Fibroblast of skin of right biceps (primary cell): ENCODE measurements at places on chromosomes 13 and 19.

GRCh38 chr19:28210886-28211285 is 1002.1 kb downstream of the UQCRFS1 start:
- DNase-seq: no peak

DNA sequence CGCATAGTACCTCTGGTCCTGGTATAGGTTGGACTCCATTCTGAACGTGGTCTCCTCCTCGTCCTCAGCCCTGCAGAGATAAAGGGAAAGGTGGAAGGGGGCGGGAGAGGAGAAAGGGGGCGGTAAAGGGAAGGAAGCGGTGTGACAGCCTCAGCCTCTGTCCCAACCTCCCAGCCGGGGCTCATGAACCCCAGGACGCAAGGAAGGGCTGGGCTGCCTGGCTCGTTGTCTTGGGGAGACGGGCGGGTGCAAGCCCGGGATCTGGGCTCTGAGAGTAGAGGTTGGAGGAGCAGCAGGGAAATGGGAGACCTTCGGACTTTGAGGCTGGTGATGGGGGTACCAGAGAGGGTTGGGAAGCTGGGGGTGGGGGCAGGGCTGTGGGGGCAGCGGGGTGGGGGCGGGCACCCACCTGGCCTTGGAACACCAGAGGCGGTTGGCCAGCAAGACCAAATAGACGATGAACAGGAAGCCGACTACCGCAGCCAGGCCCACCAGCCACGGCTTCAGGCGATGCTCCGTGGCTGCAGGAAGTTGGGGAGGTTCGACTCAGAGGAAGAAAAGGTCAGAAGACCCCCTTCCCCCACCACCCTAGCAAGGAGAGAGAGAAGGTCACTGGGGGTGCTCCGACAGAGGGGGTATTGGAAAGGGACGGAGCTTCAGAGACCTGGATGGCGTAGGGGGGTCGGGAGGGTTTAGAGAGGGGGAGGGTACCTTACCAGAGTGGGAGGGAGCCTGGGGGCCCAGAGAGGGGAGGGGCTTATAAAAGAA is 1.7 kb downstream of the SMIM24 start:
- no peak for DNase-seq

DNA sequence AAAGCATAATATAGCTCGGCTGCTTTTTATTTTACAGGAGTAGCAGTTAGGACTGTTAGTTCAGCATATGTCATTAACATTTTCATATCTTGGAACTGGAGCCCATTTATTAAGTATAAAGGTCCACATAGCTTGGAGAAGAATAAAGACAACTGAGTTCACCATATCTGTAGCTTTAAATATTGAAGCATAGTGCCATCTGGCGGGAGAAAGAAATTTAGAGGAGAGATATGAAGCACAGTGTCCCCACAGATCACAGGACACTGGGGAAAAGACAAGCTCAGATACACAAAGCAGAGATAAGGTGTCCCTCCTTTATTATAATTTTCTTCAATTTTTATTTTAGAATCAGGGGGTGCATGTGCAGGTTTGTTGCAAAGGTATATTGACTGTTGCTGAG is 104.7 kb upstream of the FREM2 start:
- peak; percentile 50 for DNase-seq

DNA sequence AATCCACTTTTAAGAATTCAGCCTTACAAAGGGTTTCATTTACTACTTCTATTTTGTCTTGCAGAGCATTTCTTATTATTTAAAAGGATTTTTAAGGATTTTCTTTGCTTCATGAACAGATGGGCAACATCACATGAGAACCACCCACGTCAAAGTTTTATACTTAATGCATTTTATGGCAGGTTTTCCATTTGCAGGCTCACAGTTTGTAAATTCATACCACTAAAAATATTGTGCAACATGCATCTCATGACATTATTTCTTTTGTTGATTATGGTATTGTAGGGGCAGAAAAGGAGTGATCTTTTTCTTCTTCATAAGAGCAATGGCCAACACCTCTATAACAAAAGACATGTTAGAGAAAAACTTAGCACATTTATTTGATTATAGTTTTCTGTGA is 554.0 kb upstream of the SPRY2 start:
- no peak for DNase-seq

DNA sequence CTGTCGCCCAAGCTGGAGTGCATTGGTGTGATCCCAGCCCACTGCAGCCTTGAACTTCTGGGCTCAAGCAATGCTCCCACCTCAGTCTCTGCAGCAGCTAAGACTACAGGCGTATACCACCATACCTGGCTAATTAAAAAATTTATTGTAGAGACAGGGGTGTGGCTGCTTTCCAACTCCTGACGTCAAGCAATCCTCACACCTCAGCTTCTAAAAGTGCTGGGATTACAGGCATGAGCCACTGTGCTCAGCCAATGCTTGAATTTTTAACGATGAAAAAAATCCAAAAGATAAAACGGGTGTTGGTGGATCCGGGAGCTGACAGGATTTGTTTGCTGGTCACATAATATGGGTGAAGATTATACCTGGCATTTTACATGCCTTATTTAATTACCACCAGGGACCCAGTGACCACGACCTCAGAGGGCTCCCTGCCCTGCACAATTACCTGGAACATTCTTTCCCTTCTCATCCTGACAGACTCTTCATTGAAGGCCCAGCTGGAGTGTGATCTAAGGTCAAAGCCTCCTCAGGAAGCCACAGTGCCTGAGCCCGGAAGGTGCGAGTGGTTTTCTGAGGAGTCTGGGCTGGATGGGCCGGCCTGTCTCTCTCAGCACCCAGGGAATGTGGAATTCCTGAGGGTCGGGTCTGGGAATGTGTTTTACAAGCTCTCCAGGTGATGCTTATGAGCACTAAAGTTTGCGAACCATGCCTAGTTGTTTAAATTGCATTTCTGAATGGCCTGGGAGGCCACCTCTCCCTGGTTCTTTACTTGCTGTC is 193.3 kb downstream of the USP12 start:
- no peak for DNase-seq

DNA sequence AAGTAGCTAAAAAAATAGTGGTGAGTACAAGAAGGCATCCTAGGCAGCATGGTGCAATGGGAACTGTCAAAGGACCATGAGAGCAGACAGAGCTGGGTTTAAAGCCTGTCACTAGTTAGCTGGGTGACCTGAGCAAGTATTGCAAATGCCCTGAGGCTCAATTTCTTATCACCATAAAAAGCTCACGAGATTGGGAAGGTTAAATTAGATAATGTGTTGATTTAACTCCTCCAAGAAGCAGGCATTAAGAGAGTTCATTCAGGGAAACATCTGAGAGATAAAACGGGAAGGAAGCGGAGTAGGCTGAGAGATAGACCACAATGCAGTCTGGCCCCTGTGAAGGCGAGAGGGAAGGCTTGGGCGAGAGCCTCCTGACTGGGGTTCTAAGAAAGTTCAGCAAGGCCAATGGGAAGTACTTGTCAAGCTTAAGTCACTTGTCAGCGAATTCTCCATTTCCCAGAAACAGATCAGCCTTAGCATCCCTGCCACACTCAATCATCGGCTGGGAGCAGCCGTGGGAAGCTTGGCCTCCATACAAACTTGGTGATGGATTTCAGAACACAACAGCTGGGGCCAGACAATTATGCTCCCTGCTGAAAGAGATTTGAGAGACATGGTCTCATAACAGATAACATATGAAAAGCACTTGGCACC is 105.5 kb downstream of the POU4F1 start:
- DNase-seq: no peak

- DNase-seq: peak; percentile 36
These were observed 574 bp downstream of the ZNF227 start for GRCh38 chr19:44212866-44213346.

DNA sequence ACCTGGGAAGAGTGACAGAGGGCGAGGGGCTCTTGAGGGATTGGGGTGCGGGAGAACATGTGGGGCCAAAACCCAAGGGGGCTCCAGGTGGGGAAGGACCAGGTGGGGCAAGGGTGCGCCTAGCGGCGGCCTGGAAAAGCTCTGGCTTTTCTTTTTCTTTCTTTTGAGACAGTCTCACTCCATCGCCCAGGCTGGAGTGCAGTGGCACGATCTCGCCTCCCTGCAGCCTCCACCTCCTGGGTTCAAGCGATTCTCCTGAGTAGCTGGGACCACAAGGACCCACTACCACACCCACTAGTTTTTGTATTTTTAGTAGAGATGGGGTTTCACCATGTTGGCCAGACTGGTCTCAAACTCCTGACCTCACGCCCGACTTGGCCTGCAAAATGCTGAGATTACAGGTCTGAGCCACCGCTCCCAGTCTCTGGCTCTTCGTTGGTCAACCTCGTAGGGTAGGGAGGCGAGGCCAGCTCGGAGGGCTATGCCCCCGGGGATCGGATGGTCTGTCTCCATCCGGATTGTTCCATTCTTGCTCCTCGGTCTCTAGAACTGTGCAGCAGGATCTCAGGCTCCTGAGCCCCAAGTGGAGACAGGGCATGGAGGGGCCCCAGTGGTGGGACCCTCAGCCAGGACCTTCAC is 3.7 kb downstream of the GADD45B start:
- peak; percentile 31 for DNase-seq

GRCh38 chr19:55197528-55197927 is 11.8 kb downstream of the PTPRH start:
- DNase-seq: no peak

GRCh38 chr19:34500656-34501120 is 19.1 kb downstream of the WTIP start:
- DNase-seq: no peak

- no peak for DNase-seq
These were observed at the start of gene SHD for GRCh38 chr19:4278419-4279266. TSS of gene SHD (plus strand) at chr19:4279266. CDS start at chr19:4280064, 798 bp downstream.

DNA sequence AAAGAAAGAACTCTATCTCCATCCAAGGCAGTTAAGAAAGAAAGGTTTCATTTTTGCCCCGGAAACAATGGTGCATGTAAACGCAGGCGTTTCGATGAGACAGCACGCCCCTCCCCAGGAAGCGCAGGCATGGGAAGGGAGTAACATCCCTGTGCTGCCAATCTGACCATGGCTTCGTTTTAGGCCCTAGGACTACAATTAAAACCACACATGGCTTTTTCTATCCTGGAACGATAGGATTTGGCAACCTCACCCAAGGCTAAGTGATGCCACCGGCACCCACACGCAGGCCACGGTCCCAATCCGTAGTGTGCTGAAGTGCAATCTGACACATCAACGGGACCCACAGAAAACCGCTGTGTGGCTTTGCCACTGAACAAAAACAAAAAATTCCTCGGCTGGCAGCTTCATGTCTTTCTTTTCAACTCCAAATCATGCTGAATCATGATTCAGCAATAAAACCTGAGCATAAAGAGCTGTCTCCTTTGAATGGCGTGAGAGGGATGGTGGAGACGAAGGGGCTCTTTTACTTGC is 24.2 kb downstream of the RANBP3 start:
- peak; percentile 48 for DNase-seq

- DNase-seq: no peak
These were observed 14.9 kb downstream of the RFC3 start for GRCh38 chr13:33832872-33833271.

- no peak for DNase-seq
These were observed 25.4 kb downstream of the ZNF558 start for GRCh38 chr19:8806661-8807060.

DNA sequence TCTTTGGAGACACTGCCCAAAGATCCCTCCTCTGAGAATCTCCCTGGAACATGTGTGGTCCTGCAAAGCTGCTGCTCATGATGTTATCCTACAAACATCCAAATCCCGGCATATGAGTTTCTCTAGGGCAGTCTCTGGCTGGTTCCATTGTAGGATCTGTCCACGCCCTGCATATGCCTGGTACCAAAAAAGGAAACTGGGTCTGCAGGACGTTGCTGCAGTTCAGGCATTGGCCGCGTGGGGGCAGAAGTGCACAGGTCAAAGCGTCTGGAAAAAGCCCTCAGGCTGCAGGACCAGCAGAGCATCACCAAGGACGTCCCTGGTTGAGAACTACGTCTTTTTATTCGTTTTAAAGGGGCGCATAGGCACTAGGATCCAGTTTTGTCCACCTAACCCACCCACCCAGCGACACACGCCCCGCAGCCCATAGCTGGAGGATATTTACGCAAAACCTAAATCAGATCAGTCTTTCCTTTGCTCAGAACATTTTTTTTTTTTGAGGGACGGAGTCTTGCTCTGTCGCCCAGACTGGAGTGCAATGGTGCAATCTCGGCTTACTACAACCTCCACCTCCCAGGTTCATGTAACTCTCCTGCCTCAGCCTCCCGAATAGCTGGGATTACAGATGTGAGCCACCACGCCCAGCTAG is 12.9 kb upstream of the ZNF564 start:
- DNase-seq: peak; percentile 79

- DNase-seq: peak; percentile 97
These were observed 33.4 kb downstream of the ABCC4 start for GRCh38 chr13:95267662-95268342.

DNA sequence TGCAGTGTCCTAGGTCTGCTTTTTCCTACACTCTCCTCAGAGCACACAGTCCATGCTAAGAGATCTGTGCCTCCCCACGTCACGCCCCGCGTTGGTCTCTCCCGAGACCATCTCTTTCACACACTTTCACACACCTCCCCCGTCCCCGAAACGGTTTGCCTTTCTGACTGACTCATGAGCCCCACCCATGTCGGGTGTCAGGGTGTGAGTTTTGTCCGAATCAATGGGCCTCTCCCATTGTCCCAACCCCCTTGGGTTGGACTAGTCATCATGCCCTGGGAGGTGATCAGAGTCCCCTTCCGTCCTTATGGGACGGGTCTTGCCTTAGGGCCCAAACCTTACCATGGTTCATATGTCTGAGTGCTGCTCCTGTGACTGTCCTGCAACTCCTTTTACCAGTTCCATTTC is 214.0 kb upstream of the HTR2A start:
- DNase-seq: no peak

- DNase-seq: no peak
These were observed 49.2 kb downstream of the DIAPH3 start for GRCh38 chr13:60114499-60115028.

GRCh38 chr19:39264306-39265290 is 3.6 kb upstream of the IFNL2 start:
- DNase-seq: peak; percentile 5

- DNase-seq: no peak
These were observed 9.8 kb downstream of the TMED1 start for GRCh38 chr19:10826231-10826630.

- DNase-seq: peak; percentile 44
These were observed 176.6 kb downstream of the LMO7 start for GRCh38 chr13:75812751-75813181.

GRCh38 chr19:45336696-45337251 is 3.8 kb upstream of the KLC3 start:
- no peak for DNase-seq

DNA sequence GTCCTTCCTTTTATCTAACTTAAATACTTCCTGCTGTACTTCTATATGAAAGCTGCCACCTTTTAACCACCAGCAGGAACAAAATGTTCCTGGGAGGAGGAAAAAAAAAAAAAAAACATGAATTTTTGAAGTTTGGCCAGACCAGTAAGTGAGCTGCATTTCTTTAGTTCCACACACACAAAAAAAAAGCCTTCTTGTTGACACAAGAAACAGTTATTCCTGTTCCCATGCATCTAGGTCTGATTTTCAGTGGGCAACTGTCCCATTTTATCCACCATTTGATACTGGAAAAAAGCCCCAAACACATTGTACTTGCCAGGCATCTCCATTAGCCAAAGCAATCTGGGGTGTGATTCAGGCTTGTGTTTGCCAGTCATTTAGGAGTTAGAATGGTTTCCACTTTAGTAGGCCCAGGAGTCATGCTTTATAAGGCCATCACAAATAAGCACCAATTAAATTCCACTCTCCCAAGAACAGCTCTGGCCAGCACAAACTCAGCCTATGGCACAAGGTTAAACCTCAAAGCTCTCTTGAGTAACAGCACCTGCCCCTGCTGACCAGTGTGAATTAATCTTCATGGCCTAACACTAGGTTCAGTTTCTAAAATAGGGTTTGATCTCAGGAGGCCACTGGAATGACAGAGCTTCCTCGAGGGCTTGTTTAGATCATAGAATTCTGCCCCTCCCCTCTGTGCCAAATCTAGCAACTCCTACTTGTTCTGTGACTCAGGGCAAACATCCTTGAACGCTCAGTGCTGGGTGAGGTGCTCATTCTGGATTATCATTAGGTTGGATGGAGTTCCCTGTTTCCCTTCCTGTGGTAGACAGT is 67.1 kb downstream of the NUFIP1 start:
- peak; percentile 86 for DNase-seq
